Activated CD4-positive, alpha-beta T cell treated with anti-CD3 and anti-CD28 coated beads, Interleukin-2, amount 10 ng/mL, durations not matched to agents 7 days and 5 days (primary cell): ENCODE measurements at places on chromosomes 4 and X.
A peak's percentile ranks its signal among the peaks of the same experiment; 100 is the strongest.

DNA sequence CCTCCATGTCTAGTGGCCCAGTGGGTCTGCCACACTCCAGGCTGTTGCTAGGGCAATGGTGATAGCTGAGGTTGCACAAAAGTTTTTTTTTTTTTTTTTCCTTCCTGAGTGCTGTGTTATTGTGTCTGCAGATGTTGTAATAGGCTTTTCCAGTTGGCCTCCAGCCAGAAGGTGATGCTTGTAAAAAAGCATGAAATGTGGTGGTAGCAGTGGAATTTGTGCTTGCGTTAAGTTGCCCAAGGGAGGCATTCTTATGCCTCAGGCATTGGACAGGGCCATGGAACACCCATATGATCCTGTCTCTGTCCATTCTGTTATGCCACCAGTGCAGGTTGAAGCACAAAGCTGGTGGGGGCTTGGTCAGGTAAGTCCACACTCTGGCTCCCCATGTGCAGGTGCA lies 660.5 kb upstream of the SPANXN1 start:
- DNase-seq = no peak

DNA sequence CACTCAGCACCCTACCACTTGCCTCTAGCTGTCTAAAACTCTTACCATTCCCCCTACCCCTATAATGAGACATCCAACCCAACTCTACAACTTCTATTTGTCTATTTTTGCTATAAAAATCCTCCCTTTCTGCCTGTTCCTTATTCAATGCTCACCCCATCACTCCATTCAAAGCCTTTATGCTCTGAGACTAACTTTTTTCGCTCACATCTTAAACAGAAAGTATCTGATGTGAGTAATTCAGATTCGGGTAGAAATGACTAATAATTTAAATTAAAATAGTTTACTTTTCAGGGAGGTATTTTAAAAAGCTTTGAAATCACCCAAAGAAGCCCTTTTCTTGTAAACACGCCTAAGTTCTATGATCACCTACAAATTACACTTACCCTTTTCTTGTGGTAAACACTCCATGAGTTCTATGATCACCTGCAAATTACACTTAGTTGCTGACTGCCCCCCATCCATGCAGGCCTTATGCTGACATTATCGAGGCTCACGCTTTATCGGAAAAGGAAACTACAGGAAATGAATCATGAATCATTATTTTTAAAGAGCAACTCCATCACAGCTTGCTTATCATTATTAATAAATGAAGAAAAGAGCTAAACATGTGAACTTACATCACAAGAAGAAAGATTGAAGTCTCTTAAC lies 168.7 kb upstream of the PPP1R2C start:
- no peak for DNase-seq

GRCh38 chrX:154873329-154873728 lies 12.8 kb upstream of the F8A1 start:
- no peak for DNase-seq

DNA sequence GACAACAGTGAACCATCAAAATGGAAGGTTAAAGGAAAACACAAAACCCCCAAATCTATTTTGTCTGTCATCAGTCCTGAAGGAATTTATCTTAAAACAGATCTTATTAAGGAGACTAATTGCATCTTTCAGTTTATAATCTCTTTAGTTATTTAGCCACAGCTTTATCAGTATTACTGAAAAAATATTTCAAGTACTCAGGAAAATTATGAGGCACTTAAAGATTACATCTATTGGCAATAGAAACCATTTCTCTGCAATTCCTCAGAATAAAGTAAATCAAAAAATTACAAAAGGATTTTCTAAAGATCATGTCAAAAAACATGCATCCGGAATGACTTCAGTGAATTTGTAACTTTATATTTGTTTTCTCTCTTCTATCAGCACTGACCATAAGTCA lies 35.2 kb downstream of the ANTXR2 start:
- no peak for DNase-seq

DNA sequence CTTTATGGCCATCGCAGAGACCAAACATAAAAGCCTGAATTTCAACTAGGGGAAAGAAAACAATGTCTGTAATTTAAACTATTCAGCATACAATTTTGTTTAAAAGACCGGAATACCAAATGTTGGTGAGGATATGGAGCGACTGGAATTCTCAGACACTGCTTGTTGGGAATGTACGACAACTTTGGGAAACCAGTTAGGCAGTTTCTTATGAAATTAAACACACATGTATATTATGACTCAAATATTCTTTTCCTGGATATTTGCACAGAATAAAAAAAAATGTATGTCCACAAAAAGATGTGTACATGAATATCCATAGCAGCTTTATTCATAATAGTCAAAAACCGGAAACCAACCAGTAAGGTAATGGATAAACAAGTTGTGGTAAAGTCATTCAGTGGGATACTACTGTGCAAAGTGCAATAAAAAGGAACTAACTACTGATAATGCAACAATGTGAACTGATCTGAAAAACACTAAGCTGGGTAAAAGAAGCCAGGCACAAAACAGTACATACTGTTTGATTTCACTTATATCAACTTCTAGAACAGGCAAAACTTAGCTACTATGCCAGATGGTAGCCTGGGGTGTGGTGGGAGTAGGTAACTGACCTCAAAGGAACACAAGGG lies 152.7 kb upstream of the FTHL17 start:
- no peak for DNase-seq

GRCh38 chrX:153953342-153953830 lies 8.9 kb upstream of the RENBP start:
- peak; percentile 73 for DNase-seq

- DNase-seq = peak; percentile 38
These were observed 773 bp upstream of the VMA21 start for GRCh38 chrX:151396042-151396824.

DNA sequence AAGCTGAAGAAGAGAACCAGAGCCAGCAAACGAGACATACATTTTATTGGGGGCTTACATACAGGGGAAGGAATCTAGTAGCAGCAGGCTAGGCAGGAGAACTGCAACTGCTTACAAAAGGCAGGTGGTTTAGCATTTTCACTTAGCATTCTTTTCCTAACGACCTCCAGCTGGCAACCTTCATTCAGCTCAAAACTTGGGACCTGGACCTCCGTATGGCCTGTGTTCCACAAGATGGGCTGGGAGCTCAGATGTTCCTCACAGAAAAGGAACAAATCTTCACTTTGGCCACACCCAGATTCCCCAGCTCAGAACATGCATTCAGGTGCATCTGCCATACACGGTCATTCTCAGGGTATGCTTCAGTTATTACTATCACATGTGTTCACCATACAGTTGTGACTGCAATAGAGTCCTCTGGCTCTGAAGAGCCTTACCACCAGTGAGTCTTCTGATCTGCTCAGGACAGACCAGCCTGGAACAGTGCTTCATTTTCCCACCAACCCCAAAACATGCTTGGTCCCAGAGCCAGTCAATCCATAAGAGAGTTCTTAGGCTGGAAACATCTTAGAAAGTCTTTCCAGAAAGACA lies 29.6 kb upstream of the AP1AR start:
- no peak for DNase-seq

DNA sequence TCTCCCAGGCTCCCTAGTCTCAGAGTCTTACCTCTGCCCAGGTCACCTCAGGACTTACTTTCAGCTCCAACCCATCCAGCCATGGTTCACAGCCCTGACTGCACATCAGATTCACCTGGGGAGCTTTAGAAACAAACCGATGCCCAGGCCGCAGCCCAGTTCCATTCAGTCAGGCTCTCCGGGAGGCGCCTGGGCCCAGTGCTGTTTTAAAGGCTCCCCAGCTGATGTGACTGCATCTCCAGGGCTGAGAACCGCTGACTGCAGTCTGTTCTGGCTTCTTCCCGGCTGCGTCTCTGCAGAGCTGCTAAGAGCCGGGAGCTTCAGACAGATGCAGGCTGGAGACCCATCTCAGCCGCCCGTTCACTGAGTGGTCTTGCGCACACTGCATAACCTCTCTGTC lies 44.4 kb upstream of the LGI2 start:
- no peak for DNase-seq

DNA sequence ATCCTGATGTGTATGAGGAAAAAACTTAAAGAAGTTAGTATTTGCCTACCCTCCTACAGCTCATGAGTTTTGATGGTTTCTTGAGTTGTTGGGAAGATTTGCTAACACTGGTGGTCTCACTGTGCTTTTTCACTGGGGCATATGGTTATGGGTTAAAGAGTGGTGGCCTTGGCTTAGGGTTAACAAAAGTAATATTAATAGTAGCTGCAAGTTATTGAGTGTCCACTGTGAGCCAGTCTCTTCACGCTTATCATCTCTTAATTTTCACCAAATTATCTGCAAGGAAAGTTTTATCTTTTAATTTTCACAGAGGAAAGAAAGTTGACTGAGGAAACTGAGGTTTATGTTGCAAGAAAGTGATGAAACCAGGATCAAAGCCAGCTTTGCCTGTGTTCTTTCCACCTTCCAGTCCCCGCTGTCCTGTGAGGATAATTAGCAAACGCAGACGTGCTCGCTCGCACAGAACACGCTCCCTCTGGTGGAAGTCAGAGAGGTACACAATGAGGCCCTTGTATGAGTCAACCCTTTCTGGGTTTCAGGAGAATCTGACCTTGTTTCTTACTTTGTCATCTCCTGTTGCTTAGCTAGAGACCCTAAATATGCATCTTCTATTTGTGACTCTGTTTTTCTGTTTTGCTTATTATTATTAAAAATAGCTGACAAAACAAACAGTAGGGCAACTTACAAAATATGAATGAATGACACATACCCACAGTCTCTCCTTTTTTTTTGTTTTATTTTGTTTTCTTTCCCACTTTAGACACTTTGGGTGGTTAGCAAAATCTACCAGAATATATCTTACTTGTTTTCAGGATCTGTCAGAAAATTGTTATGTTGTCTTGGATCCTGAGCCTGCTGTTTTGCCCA lies 94.3 kb downstream of the DDIT4L start:
- peak; percentile 51 for DNase-seq

DNA sequence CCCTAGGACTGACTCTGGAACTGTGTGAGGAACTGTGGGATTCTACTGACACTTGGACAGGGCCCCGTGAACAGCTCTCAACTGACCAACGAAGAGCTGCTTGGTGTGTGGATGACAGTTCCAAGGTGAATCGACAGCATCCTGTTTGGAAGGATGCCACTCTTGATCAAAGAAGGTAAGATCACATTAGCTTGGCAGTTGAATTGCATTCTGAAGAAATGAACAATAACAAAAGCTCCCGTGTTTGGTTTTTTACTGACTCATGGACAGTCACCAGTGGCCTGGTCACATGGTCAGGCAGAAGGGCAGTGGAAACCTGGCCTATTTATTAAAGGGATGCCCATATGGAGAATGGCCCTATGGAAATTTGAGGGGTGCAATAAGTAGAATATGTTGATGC lies 33.1 kb upstream of the GPR34 start:
- DNase-seq = no peak

- DNase-seq = no peak
These were observed 147.4 kb downstream of the COL25A1 start for GRCh38 chr4:109155084-109155483.

- no peak for DNase-seq
These were observed 56.0 kb upstream of the PGK1 start for GRCh38 chrX:78048052-78048451.

- DNase-seq = no peak
These were observed 1.7 kb downstream of the IL13RA1 start for GRCh38 chrX:118729042-118729652.

- DNase-seq = no peak
These were observed 40.8 kb upstream of the SOD3 start for GRCh38 chr4:24754571-24754970.

DNA sequence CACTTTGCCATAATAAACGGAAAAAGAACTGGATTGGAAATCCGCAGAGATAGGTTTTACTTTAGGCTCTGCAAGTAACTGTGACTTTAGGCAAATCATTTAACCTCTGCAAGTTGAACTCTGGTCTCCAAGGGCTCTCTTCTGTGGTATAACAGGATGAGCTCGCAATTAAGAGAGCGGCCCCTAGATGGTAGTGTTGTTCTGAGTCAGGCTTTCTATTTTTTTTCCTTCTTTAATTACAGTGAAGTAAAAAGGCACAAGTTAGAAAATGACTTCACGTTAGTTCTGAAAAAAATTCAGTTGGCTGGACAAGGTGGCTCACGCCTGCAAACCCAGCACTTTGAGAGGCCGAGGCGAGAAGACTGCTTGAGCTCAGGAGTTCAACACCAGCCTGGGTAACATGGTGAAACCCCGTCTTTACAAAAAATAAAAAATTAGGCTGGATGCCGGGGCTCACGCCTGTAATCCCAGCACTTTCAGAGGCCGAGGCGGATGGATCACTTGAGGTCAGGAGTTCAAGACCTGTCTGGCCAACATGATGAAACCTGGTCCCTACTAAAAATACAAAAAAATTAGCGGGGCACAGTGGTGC lies 18.0 kb downstream of the RPS3A start:
- DNase-seq = peak; percentile 66

GRCh38 chr4:3240936-3241522 lies 7.9 kb upstream of the MSANTD1 start:
- no peak for DNase-seq

GRCh38 chrX:33014949-33015348 lies 196.4 kb downstream of the DMD start:
- no peak for DNase-seq

- DNase-seq = no peak
These were observed 317.1 kb downstream of the DCTD start for GRCh38 chr4:182600093-182600492.

- DNase-seq = no peak
These were observed 4.5 kb upstream of the FGF16 start for GRCh38 chrX:77442728-77443127.

- DNase-seq = no peak
These were observed 158.1 kb downstream of the LHFPL1 start for GRCh38 chrX:112521676-112522075.

DNA sequence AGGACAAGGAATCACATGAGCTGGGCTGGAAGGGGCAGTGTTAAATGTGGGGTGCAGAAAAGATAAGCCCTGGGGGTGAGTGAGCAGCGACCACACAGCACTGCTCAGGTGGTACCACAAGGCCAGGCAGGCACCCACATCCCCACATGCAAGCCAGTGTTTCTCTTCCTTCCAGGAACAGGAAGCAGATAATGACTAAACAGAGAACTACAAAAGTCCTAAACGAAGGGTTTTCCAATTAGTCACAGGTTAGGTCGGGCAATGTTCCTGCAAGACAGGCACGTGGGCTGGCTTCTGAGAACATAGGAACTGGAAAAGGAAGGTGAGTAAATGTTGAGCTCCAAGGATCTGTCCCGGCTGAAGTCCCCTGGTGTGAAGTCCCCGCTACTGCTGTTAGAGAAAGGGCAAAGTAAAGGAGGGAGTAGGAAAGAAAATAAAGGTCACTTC lies 19.5 kb downstream of the RELL1 start:
- peak; percentile 25 for DNase-seq

DNA sequence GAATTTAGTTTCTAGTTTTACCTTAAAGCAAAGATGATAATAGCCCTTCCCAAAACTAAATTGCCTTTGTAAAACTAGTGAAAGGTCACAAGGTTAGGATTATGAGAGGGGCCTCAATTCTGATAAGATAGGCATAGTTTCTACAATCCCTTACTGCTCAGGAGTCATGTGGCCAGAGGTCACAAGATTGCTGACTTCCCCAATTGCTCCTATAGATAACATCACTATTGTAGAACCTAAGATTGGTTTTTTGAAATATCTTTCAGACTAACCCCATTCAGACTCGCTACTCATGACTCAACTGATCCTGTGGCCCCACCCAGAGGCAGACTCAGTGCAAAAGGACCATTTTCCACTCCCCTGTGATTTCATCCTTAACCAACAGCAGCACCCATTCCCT lies 70.3 kb downstream of the SCD5 start:
- no peak for DNase-seq

GRCh38 chrX:20382518-20383297 lies 116.0 kb upstream of the RPS6KA3 start:
- DNase-seq = peak; percentile 8

GRCh38 chrX:78517124-78517523 lies 142.0 kb downstream of the RTL3 start:
- DNase-seq = peak; percentile 74
